ENCODE measurements at places on chromosomes 3 and 15. TPM values are rescaled to one million over a fixed set of nuclear protein-coding genes. Genes with fewer than 3 reads are reported as not detected.

The GHSR gene
- total RNA-seq: not detected

The GTPBP8 gene
- 15.8 TPM for total RNA-seq

The ISLR2 gene
- 0.28 TPM for total RNA-seq

The UPK1B gene
- total RNA-seq: 12.9 TPM

The GHRL gene
- total RNA-seq: not detected

All from A549 treated with GW870086 at 1 μM for 4 hours (cell line).